Stimulated activated CD4-positive, alpha-beta T cell treated with anti-CD3 and anti-CD28 coated beads, TNF-alpha, amount 100 ng/mL, for 4 hours (primary cell): ENCODE measurements at places on chromosomes 13 and 19.

- no peak for DNase-seq
Observed at GRCh38 chr13:98295371-98295770, 118.3 kb upstream of the RNF113B start.

- DNase-seq, result no peak
Observed at GRCh38 chr19:42130254-42130573, 2.0 kb downstream of the POU2F2 start.

DNA sequence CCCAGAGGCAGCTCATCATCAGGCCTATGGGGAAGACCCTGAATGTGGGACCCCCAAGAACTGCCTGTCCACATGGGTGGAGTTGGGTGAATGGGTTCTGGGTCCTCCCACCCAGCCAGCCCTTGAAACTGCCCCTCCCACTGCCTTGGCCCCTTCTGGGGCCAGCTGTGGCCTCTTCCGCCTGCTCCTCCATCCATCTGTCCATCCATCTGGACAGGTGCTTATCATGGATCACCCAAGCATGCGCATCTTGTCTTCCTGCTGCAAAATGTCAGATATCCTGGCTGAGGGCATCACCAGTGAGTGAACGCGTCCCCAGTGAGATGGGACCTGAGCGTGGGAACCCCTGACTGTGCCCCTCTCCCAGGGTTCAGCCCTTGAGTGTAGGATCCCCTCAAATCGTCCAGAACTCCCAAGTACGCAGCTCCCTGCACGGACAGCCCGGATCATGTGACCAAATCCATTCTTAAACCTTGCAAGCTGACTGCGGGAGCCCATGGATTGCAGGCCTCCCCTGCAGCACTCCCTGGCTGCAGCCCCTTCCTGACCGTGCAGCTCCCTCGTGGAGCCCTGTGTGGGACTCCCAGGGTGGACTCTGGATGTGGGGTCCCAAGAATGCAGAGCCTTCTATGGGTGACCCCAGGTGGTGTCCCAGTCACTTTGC lies 2.0 kb downstream of the STXBP2 start:
- no peak for DNase-seq

GRCh38 chr13:33284031-33284430 lies 1.5 kb downstream of the STARD13 start:
- no peak for DNase-seq

DNA sequence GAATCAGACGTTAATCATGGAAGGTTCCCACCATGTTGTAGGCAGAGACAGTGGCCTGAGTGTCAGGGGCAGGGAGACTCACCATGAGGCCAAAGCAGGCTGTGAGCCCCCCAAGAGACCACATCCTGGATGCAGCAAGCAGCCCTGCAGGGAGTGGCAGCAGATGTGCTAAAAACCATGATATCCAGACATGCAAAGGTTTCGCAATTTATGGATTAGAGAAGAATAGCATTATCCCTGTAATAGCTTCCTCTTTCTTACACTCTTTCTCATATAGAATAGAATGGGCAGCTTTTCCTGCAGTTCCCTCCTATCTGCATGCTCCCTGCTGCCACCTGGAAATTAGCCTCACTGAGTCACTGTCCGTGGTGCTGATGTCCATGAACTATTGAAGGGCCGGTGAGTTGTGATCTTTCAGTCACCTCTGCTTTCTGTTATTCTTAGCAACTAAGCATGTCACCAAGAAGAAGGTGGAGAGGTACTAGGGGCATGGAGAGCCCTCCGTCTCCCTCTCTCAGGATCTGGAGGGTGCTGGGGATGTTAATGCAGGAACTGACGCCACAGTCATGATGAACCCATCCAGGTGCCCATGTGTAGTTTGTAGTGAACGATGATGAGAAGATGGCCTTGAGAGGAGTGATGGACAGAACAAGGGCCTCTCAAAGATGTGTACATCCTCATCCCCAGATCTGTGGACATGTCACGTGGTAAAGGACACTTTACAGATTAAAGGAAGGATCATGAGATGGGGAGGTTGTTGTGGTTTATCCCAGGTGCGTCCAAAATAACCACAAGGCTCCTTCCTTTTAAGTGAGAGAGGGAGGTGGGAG lies 9.9 kb downstream of the CEACAM4 start:
- DNase-seq, result no peak

DNA sequence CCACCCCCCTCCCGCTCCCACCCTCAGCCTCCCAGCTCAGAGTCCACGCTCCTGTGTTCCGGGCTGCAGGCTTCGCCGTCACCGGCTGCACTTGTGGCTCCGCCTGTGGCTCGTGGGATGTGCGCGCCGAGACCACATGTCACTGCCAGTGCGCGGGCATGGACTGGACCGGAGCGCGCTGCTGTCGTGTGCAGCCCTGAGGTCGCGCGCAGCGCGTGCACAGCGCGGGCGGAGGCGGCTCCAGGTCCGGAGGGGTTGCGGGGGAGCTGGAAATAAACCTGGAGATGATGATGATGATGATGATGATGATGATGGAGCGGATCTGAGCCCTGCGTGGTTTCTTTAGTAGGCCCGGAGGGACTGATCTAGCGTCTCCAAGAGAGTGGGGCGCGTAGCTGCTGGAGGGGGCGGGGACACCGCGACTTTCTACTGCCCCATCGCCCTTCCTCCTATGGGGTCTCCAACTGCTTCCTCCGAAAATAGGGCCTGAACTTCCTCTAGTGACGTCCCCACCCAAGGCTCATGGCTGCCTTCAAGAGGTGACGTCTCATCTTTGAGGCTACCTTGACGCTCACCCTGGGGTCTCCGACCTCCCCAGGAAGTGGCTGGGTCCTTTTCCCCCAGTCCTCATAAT lies 1.4 kb downstream of the RETN start:
- no peak for DNase-seq

- no peak for DNase-seq
Observed at GRCh38 chr19:56765137-56765536, 75.4 kb downstream of the PEG3 start.

- no peak for DNase-seq
Observed at GRCh38 chr13:60467098-60467497, 70.1 kb downstream of the TDRD3 start.

DNA sequence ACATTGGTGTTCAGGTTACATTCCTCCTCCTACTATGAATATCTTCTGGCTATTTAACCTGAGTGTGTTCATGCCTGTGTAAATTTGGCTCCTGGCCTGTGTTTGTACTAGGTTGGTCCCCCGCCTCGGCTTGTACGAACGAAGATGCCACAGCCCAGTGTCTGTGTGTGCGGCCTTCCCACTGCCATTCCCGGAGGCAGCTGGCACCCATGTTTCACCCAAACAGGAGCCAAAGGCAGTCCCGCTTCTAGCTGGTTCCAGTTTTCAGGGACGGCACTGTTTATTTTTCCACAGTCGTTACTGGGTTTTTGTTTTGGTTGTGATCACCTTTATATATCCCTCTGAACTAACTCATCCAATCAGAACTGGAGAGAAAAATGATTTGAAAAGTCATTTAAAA lies 102.5 kb upstream of the ZNF536 start:
- DNase-seq, result no peak

- DNase-seq, result no peak
Observed at GRCh38 chr13:62331384-62331783, 915.7 kb upstream of the PCDH20 start.

DNA sequence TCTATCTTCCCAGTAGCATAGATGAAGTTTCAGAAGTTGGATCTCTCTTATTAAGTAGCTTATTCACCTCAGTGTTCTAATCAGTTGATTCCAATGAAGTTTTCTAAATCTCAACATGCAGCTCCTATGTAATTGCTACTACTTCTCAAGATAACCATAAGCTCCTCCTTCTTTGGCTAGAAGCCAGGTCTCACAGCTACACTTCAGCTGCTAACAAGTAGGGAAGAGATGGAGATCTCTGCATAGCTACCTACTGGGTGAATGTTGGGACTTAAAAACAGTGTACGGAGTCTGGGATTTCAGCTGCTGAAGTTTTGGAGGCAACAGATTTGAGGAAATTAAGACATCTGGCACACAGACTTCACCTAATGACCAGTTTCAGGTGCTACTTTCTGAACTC lies 661.0 kb downstream of the SLITRK1 start:
- DNase-seq, result no peak

- no peak for DNase-seq
Observed at GRCh38 chr13:113047587-113047986, 58.0 kb upstream of the F7 start.

- DNase-seq, result no peak
Observed at GRCh38 chr19:28968721-28969120, 244.2 kb downstream of the UQCRFS1 start.

DNA sequence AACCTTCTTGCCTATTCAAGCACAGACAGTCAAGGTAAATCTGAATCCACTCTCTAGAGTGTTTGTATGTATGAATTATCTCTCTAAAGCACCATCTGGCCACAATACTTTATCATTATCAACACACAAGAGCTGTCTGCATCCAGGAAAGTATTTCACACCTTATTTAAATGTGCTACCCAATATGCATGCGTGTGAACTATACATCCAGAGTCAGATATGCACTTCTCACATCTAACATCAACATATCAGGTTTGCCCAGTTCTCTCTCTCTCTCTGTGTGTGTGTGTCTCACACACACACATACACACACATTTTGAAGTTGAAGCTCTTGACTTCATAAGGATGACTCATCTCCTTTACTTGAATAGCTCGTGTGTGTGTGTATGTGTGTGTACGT lies 697.5 kb upstream of the PCDH20 start:
- no peak for DNase-seq

DNA sequence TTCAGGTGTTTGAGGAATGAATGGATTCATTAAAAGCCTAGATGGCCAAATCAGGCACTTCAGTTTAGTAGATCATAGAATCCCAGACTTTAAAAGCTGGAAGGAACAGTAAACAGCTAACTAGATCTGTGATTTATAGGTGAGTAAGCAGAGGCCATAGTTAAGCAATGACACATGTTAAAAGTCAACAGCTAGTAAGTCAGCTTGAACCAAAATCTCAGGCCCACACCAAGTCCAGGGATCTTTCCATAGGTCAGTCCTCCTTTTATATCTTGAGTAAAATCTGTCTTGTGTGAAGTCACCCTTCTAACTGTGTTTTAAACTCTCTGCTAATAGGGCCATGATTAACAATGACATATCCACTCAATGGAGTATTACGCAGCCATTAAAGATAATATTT lies 275.5 kb upstream of the SOX21 start:
- DNase-seq, result no peak

- no peak for DNase-seq
Observed at GRCh38 chr13:98975822-98976261, 2.0 kb downstream of the DOCK9 start.

- peak; percentile 1 for DNase-seq
Observed at GRCh38 chr13:44191504-44192171, 182.0 kb upstream of the SERP2 start.

GRCh38 chr13:48496271-48497161 lies 36.4 kb downstream of the RCBTB2 start:
- no peak for DNase-seq

DNA sequence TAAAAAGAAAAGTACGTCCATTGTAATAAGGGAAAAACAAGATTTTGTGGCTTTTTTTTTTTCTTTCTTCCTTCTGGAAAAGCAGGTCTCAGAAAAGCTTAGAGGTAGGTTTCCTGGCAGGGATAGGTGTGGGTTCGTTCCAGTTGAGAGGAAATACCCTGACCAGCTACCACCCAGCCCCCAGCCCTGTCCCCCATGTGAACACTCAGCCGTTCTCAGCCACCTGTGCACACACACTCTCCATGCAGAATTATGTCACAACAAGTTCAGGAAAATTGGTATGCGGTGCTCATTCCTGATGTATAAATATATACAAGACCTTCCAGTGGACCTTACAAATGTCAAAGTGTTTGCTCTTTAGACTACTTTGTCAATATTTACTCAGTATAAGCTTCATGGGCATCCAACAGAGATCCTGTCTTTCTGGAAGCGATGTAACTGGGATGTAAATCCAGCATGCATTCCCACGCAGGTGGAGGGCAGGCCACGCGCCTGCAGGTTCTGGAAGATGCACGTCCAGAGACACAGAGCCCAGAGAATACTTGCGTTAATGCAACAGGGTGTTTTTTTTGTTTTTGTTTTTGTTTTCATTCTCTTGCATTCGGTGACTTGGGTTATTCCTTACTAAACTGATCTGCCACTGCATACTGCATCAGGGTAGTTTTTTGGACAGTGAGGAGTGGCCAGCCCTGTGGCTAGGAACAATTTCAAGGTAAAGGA lies 68.8 kb downstream of the TSHZ3 start:
- no peak for DNase-seq

- DNase-seq, result no peak
Observed at GRCh38 chr13:78596736-78597601, 6.4 kb downstream of the POU4F1 start.

GRCh38 chr13:26213345-26213744 lies 8.8 kb downstream of the RNF6 start:
- no peak for DNase-seq

DNA sequence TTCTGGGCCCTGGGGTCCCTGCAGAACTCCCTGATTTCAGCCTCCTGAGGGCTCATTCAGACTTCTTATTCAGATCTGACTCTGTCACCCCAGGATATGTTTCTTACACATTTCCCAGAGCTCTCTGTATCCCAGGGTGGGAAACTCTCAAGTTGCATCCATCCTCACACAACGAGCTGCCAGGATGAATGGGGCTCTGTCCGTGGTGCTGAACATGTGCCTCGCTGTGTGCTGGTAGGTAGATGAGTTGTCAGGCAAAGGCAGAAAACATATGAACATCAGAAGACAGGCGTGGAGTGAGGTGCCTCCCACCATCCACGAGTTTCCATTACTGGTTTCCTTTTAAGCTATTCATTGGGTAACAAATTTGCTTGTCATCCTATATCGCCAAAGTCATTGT lies 11.4 kb upstream of the IGFL1 start:
- DNase-seq, result no peak

DNA sequence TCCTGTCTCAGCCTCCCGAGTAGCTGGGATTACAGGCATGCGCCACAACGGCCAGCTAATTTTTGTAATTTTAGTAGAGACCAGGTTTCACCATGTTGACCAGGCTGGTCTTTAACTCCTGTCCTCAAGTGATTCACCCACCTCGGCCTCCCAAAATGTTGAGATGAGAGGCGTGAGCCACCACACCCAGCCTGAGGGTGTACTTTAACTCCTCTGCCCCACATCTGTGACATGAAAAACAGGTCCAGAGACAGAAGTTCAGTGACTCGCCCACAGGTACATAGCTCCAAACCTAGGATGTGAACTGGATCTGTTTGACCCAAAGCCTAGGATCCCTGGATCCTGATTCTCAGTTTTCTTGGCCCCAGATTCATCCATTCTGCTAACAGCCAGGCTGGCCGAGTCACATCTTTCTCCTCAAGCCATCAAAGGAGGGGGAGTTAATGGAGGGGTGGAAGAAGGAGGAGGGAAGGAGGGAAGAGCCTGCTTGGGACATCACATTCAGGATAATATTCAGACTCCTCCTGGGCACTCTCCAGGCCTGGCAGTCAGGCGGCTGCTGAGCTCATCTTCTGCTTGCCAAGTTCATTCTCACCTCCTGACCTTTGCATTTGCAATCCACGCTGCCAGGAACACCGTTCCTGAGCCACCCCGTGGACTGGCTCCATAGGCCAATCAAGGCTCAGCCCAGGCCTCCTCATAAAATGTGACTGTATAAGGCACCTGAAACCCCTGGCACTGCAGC lies 3.1 kb downstream of the SPC24 start:
- no peak for DNase-seq
